CD4-positive, alpha-beta T cell treated with Interleukin-1 beta for 1 hour (primary cell): ENCODE measurements at places on chromosomes 13 and 19.

- DNase-seq: no peak
Measured at GRCh38 chr13:72004246-72004645, 137.2 kb upstream of the DACH1 start.

DNA sequence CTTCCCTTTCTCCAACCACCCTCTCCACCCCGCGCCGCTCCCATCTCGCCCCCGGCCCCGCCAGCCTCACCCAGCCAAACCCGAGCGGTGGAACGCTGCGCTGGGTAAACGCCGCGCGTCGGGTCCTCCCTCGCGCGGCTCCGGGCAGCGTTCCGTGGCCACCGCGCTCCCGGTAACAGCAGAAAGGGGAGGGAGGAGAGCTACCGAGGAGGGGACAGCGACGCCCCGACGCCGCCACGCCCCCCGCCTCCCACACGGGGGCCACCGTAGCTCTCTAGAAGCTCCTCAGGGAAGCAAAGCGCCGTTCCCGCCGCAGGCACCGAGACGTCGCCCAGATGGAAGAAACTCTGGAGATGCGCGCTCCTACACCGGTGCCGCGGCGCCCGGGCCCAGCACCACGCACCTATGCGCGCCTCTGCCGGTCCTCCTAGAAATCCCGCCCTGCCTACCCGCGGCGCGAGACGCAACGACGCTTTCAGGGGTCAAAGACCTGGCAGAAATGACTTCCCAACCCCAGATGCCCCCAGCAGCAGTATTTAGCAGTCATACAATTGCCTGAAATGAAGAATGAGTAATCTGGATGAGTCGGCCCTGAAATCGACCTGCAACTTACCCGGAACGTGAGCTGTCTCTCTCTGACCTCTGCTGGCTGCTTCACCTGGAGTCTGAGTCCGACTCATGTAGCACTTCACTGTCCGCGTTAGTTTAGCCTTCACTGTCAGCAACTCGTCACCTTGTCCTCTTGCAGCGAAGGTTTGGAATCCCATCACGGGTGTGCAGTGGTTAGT, at the start of gene RUBCNL:
Gene RUBCNL, minus strand, starts transcription at position 189 of the 788 bp plus-strand sequence. CDS start 14,777 bp downstream, outside the sequence.
- DNase-seq: no peak

GRCh38 chr19:16249826-16250404, 52.2 kb downstream of the AP1M1 start:
- no peak for DNase-seq

GRCh38 chr13:41549491-41549890, 92.1 kb downstream of the RGCC start:
- DNase-seq: no peak

DNA sequence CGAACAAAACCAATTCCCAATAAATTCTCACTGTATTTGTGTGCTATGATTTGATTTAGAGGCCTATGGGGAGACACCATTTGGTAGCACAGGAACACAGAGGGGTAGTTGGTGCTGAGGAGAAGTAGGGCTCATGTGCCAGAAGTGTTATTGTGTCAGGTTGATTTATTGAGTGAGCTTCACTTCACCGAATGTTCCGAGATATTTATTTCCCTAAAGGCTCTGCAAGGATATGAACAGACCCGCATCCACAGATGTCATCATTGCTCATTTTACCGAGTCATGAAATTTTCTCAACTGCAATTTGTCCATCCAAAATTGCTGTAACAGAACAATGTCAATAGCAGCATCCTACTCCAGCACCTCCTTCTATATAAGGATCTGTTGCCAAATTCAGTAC, 69.5 kb downstream of the DACH1 start:
- no peak for DNase-seq
